Spleen (tissue), 13 donors: ENCODE measurements at places on chromosomes 7 and 10.

- H3K4me3 ChIP-seq, result no peak overlapping the region
- H3K27me3 ChIP-seq, result no peaks in the 10 kb centered on the region
- H3K4me1 ChIP-seq, result peaks cover 14% of the 10 kb centered on the region
- no peak overlapping the region for H3K27ac ChIP-seq
- H3K36me3 ChIP-seq, result no peaks in the 10 kb centered on the region
These were observed 134.2 kb downstream of the DIP2C start for GRCh38 chr10:555281-555680.

DNA sequence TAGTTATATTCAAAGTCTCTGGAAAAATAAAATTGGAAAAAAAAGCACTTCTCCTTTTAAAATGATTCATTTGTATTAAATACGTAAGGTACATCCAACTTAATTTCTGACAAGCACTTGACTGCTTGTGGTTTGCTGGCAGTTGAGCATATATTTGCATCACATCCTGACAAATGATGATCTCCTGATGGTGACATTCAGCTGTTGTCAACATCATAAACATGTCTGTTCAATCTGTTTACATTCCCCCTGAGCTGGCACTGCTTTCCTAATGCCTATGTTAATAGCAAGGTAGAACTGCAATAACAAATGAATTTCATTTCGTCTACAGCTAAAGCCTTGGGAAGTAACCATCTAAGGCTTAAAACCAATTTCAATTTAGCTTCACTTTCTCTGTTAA, 24.4 kb downstream of the TSPAN12 start:
- no peak overlapping the region for H3K4me3 ChIP-seq
- no peaks in the 10 kb centered on the region for H3K4me1 ChIP-seq
- H3K27me3 ChIP-seq, result no peaks in the 10 kb centered on the region
- H3K36me3 ChIP-seq, result no peaks in the 10 kb centered on the region

DNA sequence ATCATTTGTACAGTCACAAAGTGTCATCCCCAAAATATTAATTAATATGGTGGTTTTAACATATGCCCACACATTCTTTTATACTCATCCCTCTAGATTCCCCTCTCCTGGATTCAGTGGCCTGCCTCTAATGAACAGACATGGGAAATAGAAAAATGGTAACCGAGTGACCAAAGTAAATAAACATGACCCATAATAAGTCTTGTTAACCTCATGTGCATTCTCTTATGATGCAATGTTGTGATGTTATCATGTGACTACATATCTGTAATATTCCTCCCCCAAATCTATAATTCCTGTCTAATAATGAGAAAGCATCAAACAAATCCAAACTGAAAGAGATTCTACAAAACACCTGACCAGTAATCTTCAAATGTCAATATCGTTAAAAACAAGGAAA, 164.5 kb upstream of the PRSS1 start:
- no peaks in the 10 kb centered on the region for H3K27me3 ChIP-seq
- H3K4me3 ChIP-seq, result no peak overlapping the region
- peaks cover 6% of the 10 kb centered on the region for H3K4me1 ChIP-seq
- DNase-seq, result no peak

GRCh38 chr7:100677308-100678267, 4.0 kb downstream of the GNB2 start:
- peaks cover 33% of the 10 kb centered on the region for H3K4me1 ChIP-seq
- no peaks in the 10 kb centered on the region for H3K27me3 ChIP-seq
- H3K36me3 ChIP-seq, result peaks cover 56% of the 10 kb centered on the region
- H3K27ac ChIP-seq, result peak overlapping the region; percentile 100
- DNase-seq, result peak; percentile 84

DNA sequence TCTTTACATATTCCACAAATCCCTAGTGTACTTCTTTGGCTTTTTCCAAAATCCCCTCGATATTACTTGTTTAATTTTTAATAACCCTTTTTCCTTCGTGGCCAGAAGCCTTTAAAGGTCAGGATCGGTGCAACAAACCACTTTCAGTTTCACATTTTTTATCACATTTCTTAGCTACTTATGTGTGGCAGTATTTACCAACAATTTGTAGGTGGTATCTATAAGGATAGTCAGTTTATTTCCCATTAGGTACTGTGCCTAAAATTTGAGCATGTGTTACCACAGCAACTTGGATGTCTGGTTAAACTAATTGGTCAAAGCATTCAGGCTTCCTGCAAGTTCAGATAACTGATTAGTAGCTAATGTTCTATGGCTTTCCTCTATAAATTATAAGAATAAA, 104.9 kb downstream of the CDK14 start:
- no peaks in the 10 kb centered on the region for H3K27me3 ChIP-seq
- no peak for DNase-seq
- no peaks in the 10 kb centered on the region for H3K36me3 ChIP-seq
- no peak overlapping the region for H3K27ac ChIP-seq
- H3K4me3 ChIP-seq, result peak overlapping the region; percentile 32

DNA sequence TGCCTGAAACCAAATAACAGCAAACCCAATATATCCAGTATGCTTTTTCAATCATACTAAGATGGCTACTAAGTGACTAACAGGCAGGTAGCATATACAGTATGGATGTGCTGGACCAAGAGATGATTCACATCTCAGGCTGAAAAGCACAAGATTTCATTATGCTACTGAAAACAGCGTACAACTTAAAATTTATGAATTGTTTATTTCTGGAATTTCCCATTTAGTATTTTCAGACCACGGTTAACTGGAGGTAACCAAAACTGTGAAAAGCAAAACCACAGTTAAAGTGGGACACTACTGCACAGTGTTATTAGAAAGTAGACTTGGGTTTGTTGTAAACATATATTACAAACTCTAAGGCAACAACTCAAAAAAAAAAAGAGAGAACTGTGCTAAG, 91.5 kb downstream of the KMT2C start:
- H3K27ac ChIP-seq, result no peak overlapping the region
- peaks cover 54% of the 10 kb centered on the region for H3K4me1 ChIP-seq
- no peak overlapping the region for H3K4me3 ChIP-seq

- H3K27me3 ChIP-seq, result peaks cover 32% of the 10 kb centered on the region
- no peak for DNase-seq
- no peaks in the 10 kb centered on the region for H3K36me3 ChIP-seq
- H3K27ac ChIP-seq, result no peak overlapping the region
These were observed 929 bp upstream of the IRF5 start for GRCh38 chr7:128936798-128937197.

DNA sequence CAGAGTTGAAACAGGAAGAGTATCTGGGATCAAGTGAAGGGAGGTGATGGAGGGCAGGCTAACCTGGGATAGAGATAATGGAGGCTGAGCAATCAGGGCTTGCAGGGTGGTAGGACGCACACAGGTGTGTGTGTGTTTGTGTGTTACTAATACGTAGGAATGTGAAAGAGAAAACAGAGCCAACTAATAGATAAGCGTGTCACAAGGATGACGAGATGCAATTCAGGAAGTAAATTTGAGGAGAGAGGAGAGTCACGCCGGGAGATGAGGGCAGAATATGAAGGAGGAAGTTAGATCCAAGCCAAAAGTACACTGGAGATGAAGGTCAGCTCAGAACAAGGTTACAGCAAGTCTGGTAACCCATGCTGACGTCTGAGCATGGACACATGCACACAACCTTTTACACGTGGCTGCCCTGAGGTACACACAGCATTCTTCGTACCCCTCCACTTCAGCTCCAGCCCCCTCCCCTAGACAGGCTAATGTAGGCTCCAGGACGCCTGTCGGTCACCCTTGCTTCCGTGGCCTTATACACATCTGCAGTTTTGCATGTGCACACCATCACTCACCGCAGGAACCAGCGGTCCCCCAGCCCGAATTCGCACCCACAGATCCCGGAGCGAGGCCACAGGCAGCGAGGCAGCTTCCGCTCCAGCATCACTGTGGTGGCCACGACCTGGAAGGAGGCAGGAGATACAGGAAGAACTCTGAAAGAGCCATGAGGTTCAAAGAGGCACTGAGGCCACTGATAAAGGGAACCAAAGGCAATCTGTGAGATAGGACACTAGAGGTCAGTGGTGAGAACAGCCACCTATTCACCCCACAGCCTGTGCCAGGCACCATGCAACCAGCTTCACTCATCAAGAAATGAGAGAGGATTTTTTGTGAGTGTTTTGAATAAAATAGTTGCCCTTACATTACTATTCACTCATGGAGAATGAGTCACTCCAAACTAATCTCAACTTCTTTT, 23.7 kb upstream of the TRPV6 start:
- H3K4me3 ChIP-seq, result no peak overlapping the region
- no peak for DNase-seq
- H3K4me1 ChIP-seq, result no peaks in the 10 kb centered on the region
- no peaks in the 10 kb centered on the region for H3K27me3 ChIP-seq
- no peaks in the 10 kb centered on the region for H3K36me3 ChIP-seq

GRCh38 chr7:151948039-151948438, 8.2 kb upstream of the GALNTL5 start:
- H3K4me3 ChIP-seq, result no peak overlapping the region
- H3K4me1 ChIP-seq, result no peaks in the 10 kb centered on the region
- no peaks in the 10 kb centered on the region for H3K36me3 ChIP-seq
- H3K27me3 ChIP-seq, result peaks cover 4% of the 10 kb centered on the region
- DNase-seq, result no peak

DNA sequence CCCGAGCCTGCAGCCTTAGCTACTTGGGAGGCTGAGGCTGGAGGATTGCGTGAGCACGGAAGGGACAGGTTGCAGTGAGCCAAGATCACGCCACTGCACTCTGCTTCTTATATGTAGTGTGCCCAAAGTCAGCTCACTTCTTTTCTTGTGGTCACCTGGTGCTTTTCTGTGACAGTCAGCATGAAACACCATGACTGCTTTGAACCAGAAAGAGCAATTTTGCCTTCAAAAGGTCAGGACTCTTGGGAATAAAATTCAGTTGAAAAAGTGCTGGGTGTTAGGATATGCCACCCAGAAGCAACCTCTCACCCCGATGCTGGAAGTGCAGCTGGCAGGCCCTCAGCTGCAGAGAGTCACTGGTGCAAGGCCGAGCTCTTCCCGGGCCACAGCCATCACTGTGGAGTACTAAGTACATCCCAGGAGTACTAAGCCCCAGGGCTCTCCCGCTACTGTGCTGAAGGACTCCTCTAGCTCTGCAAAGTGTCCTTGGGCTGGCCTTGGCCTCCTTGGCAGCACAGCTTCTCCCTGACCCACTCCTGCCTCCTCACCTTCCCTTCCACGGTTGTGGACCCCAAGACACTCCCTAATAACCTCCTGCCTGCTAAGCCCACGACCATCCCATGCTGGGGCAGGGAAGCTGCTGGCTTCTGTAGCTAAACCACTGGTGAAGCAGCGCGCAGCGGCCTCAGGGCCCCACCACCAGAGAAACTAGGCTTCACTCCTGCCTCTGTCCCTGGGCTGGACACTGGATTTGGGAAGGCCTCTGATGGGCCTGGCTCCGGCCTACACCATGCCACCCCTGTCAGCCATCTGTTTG, 17.6 kb upstream of the GDI2 start:
- H3K36me3 ChIP-seq, result no peaks in the 10 kb centered on the region
- no peaks in the 10 kb centered on the region for H3K27me3 ChIP-seq
- H3K4me1 ChIP-seq, result no peaks in the 10 kb centered on the region
- H3K27ac ChIP-seq, result no peak overlapping the region
- no peak for DNase-seq

- H3K4me3 ChIP-seq, result no peak overlapping the region
- H3K27me3 ChIP-seq, result no peaks in the 10 kb centered on the region
- H3K27ac ChIP-seq, result no peak overlapping the region
- no peaks in the 10 kb centered on the region for H3K4me1 ChIP-seq
These were observed 160.2 kb downstream of the IPMK start for GRCh38 chr10:58107506-58107905.

DNA sequence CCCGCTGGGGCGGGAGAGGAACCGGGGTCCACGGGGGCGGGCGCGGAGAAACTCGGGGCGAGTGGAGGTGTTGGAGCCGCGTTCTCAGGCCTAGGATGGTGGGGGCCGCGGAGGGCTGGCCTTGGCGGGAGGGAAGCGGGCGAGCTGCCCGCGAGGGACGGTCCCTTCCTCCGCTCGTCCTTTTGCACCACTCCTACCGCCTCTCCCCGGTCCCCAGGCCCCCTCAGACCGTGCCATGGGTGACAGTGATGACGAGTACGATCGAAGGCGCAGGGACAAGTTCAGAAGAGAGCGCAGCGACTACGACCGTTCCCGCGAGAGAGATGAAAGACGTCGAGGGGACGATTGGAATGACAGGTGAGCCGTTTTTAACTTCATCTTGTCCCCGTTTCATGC, 451 bp downstream of the SRRT start:
- DNase-seq, result no peak
- H3K36me3 ChIP-seq, result peaks cover 67% of the 10 kb centered on the region
- H3K4me3 ChIP-seq, result peak overlapping the region; percentile 98
- H3K27me3 ChIP-seq, result no peaks in the 10 kb centered on the region
- H3K27ac ChIP-seq, result peak overlapping the region; percentile 96
- H3K4me1 ChIP-seq, result peaks cover 23% of the 10 kb centered on the region

DNA sequence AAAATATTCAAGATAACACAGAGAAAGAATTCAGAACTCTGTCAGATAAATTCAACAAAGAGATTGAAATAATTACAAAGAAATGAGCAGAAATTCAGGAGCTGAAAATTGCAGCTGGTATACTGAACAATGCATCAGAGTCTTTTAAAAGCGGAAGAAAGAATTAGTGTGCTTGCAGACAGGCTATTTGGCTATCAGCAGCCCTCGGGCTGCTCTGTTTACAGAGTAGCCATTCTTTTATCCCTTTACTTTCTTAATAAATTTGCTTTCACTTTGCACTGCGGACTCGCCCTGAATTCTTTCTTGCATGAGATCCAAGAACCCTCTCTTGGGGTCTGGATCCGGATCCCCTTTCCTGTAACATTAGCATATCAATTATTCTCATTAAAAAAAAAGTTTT, 1040.0 kb downstream of the SORCS3 start:
- no peaks in the 10 kb centered on the region for H3K4me1 ChIP-seq
- no peak for DNase-seq

GRCh38 chr7:50954245-50954644, 171.5 kb upstream of the GRB10 start:
- DNase-seq, result no peak
- H3K36me3 ChIP-seq, result no peaks in the 10 kb centered on the region
- H3K4me1 ChIP-seq, result peaks cover 5% of the 10 kb centered on the region
- no peak overlapping the region for H3K4me3 ChIP-seq

GRCh38 chr7:2812831-2813230, 31.3 kb downstream of the GNA12 start:
- peak overlapping the region; percentile 67 for H3K27ac ChIP-seq
- no peak overlapping the region for H3K4me3 ChIP-seq
- no peak for DNase-seq
- no peaks in the 10 kb centered on the region for H3K27me3 ChIP-seq

GRCh38 chr7:142859829-142860228, 5.0 kb downstream of the EPHB6 start:
- peaks cover 21% of the 10 kb centered on the region for H3K4me1 ChIP-seq
- no peak overlapping the region for H3K27ac ChIP-seq
- no peaks in the 10 kb centered on the region for H3K36me3 ChIP-seq
- DNase-seq, result no peak
- peaks cover 5% of the 10 kb centered on the region for H3K27me3 ChIP-seq

GRCh38 chr10:12484941-12485805, 135.8 kb downstream of the CAMK1D start:
- H3K4me1 ChIP-seq, result peaks cover 37% of the 10 kb centered on the region
- DNase-seq, result peak; percentile 82
- peak overlapping the region; percentile 52 for H3K27ac ChIP-seq
- no peaks in the 10 kb centered on the region for H3K27me3 ChIP-seq

GRCh38 chr7:285731-286130, 4.2 kb upstream of the FOXL3 start:
- peak; percentile 57 for DNase-seq
- no peak overlapping the region for H3K27ac ChIP-seq
- no peaks in the 10 kb centered on the region for H3K36me3 ChIP-seq
- no peak overlapping the region for H3K4me3 ChIP-seq
- peaks cover 8% of the 10 kb centered on the region for H3K4me1 ChIP-seq

- H3K4me1 ChIP-seq, result no peaks in the 10 kb centered on the region
- no peak overlapping the region for H3K27ac ChIP-seq
- H3K36me3 ChIP-seq, result no peaks in the 10 kb centered on the region
These were observed 599.2 kb upstream of the POM121L12 start for GRCh38 chr7:52436278-52436677.

GRCh38 chr10:107986571-107986970, 822.1 kb upstream of the SORCS1 start:
- H3K4me1 ChIP-seq, result no peaks in the 10 kb centered on the region
- no peak overlapping the region for H3K4me3 ChIP-seq
- H3K36me3 ChIP-seq, result no peaks in the 10 kb centered on the region
- H3K27ac ChIP-seq, result no peak overlapping the region
